Aortic smooth muscle cell (primary cell): ENCODE measurements at places on chromosomes 3 and 15. TPM values are rescaled to one million over a fixed set of nuclear protein-coding genes. Genes with fewer than 3 reads are reported as not detected.

Gene SPINT1
- total RNA-seq = 0.06 and 0.26 TPM in 2 replicates

Gene SLC27A2
- total RNA-seq = not detected in 2 replicates

Gene PPCDC
- total RNA-seq = 9.0 and 10.2 TPM in 2 replicates

Gene CFAP91
- total RNA-seq = 0.68 and 0.79 TPM in 2 replicates

Gene CP
- total RNA-seq = 17.2 and 63.3 TPM in 2 replicates

Gene CAMP
- total RNA-seq = not detected in 2 replicates

Gene IMPG2
- 0.44 and 0.53 TPM in 2 replicates for total RNA-seq

Gene LDHAL6B
- not detected in 2 replicates for total RNA-seq

Gene TMEM266
- total RNA-seq = 0.06 and 0.13 TPM in 2 replicates

Gene NANOGP8
- total RNA-seq = not detected in 2 replicates

Gene MYRIP
- total RNA-seq = 4.2 and 4.5 TPM in 2 replicates

Gene BTD
- 20.5 and 23.6 TPM in 2 replicates for total RNA-seq

Gene LNP1
- total RNA-seq = 5.0 and 7.3 TPM in 2 replicates

Gene MB21D2
- 2.2 and 4.2 TPM in 2 replicates for total RNA-seq

Gene LMCD1
- 21.3 and 61.6 TPM in 2 replicates for total RNA-seq

Gene ADAMTS17
- 15.1 and 15.2 TPM in 2 replicates for total RNA-seq

Gene SCAANT1
- not detected in 2 replicates for total RNA-seq

Gene FURIN
- total RNA-seq = 67.9 and 89.2 TPM in 2 replicates

Gene C2CD4A
- total RNA-seq = 0.06 and 0.26 TPM in 2 replicates

Gene HRH1
- total RNA-seq = 13.9 and 15.3 TPM in 2 replicates

Gene MESP2
- 0.25 and 0.53 TPM in 2 replicates for total RNA-seq

Gene ACTC1
- 0.12 TPM in 1 of 2 replicates, not detected in the other for total RNA-seq

Gene ZNF860
- 0.40 and 0.68 TPM in 2 replicates for total RNA-seq

Gene ANKUB1
- not detected in 2 replicates for total RNA-seq

Gene FAM43A
- 7.3 and 8.6 TPM in 2 replicates for total RNA-seq

Gene PRICKLE2
- 20.2 and 21.8 TPM in 2 replicates for total RNA-seq
